CD4-positive, alpha-beta T cell treated with Interleukin-2 at 100 ng/mL for 4 hours (primary cell): ENCODE measurements at places on chromosomes 13 and 19.

DNA sequence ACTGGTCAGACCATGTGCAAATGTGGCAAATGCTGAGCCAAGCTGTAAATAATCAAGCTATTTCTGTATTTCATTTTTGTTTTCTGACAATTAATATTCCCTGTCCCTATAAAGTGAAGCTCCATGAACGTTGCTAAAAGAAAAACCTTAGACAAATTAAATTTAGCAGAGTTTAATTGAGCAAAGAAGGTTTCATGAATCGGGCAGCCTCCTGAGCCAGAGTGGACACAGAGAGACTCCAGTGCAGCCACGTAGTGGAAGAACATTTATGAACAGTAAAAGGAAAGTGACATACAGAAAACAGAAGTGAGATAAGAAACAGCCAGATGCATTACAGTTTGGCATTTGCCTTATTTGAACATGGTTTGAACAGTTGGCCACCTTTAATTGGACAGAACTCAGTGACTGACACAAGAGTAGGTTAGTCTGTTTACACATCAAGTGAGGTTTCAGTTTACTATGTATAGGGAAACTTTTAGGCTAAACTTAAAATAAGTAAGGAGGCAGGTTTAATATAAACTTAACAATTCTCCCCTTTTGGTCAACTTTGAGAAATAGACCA lies 69.7 kb downstream of the UFM1 start:
- DNase-seq = no peak

DNA sequence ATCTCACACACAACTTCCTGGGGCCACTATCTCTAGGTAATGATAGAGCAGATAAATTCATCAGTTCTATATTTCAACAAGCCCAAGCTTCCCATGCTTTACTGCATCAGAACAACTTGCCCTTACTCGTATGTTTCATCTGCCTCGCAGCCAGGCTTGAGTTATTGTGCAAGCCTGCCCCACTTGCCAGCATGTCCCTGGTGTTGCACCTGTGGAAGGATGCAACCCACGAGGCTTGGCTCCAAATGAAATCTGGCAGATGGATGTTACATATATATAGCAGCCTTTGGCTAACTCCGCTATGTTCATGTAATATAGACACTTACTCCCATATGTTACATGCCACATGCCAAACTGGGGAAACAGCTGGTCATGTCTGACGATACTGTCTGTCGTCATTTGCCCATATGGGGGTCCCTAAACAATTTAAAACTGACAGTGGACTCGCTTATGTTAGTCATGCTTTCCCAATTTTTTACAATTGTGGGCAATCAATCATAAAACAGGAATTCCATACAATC lies 6.2 kb downstream of the ERVK3-1 start:
- DNase-seq = no peak

DNA sequence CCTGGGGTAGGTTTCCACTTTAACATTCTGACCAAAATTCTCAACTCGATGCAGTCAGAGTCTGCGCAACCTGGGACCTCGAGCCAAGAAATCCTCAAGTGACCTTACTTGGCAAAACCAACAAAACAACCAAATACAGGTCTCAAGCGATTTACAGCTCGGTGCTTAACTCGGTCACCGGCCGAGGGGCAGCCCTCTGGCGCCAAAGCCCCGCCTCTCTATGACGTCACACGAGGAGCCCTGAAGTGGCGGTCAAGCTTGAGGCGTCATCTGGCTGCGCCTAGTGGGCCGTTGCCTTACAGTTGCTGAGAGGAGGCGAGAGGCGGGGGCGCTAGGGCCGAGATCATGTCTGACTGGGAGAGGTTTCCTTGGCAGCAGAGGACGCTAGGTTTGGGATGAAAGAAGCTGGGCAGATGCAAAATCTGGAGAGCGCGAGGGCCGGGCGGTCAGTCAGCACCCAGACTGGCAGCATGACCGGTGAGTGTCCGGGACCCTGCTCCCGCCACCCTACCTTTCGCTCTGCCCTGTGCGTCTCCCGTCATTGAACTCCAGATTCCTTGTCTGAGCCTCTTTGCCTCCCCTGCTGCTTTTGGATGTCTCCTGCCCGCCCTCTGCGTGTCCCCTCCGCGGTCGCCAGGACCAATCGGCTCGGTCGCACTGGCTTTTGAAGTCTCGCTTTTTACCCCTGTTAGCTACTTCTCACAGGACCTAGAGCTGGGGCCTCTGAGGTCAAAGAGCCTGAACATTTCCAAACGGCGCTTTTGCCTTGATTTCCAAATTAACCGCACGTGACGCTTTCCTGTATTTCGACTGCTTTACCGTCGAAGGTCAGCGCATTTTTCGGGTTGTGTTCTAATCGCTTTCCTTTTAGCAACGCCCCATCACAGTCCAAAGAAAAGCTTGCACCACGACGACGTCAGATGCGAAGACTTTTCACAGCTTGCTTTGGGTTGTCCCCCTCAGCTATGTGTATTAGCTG lies at the start of gene CDADC1:
Gene CDADC1, plus strand, starts transcription at position 283 of the 979 bp plus-strand sequence. Its CDS starts 113 bp downstream, at position 396.
- DNase-seq = peak; percentile 89

DNA sequence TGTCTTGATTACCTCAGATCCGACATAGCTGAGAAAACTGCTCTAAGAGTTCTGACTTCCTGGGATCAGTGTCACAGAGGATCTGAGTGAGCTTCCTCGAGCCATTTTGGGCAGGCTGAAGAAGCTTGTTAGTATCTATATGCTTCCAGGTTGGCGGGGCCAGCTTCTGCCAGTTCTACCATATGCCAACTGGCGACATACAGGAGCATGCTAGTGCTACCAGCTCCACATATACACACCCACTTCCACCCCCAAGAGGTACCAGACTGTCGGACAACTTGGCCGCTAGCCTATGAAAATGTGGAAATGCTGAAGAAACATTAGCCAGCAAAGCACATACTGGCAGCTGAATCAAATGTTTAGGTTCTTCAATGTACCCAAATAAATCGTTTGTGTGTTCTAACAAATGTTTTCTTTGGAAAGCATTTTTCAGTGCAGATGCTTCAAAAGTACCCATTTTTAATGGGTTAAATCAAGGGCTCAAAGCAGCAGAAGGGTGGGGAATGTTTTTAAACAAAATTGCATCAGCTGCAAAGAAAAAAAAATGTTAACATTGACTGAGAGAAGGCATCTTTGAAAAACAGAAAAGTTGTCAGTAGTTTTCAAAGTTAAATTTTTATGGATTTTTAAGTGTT lies 163.7 kb downstream of the KLF12 start:
- DNase-seq = no peak

- DNase-seq = peak; percentile 35
Observed at GRCh38 chr13:110714797-110715394, 1.4 kb downstream of the ING1 start.

GRCh38 chr13:33137721-33138120 lies 121.5 kb downstream of the KL start:
- no peak for DNase-seq

DNA sequence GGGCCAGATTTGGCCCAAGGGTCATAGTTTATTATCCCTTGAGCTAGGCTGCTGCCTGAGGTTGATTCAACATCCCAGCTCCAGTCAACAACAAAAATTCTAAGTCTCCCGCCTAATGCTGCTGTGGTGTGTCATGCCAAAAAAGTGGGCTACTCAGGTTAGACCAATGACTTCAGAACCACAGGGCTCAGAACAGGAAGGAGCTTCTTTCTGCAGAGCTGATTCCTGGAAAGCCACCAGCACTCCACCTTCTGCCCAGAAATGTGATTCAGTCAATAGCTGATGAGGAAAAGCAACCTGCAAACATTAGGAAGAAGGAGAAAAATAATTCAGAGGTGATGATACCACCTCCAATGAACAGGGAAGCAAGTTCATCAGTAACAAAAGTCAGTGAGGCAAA lies 56.1 kb upstream of the SERPINE3 start:
- no peak for DNase-seq

DNA sequence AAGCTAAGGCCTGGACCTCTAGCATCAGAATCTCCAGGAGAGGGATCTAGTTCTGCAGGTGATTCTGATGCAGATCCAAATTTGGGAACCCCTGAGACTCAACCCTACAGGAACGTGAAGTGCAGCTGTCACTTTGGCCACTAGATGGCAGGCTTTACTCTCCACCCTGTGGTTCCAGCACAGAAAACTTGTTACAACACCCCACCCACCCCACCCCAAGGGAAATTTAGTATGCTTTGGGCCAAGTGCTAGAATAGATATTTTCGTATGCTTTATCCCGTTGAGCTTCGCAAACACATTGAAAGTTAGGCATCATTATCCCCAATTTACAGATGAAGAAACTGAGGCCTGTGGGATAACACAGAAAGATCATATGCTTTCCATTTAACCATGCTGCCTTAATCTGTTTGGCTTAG lies 232.0 kb downstream of the B3GLCT start:
- peak; percentile 50 for DNase-seq
